NCI-H524 (cell line): ENCODE measurements at places on chromosomes 11 and 22.

GRCh38 chr11:28528217-28528616 lies 420.0 kb downstream of the METTL15 start:
- DNase-seq = no peak

- DNase-seq = no peak
Measured at GRCh38 chr22:44472598-44472997, 25.4 kb downstream of the RTL6 start.

GRCh38 chr22:37188901-37189466 lies 937 bp upstream of the C1QTNF6 start:
- DNase-seq = no peak

- DNase-seq = no peak
Measured at GRCh38 chr11:16474659-16475058, 118.3 kb upstream of the SOX6 start.

DNA sequence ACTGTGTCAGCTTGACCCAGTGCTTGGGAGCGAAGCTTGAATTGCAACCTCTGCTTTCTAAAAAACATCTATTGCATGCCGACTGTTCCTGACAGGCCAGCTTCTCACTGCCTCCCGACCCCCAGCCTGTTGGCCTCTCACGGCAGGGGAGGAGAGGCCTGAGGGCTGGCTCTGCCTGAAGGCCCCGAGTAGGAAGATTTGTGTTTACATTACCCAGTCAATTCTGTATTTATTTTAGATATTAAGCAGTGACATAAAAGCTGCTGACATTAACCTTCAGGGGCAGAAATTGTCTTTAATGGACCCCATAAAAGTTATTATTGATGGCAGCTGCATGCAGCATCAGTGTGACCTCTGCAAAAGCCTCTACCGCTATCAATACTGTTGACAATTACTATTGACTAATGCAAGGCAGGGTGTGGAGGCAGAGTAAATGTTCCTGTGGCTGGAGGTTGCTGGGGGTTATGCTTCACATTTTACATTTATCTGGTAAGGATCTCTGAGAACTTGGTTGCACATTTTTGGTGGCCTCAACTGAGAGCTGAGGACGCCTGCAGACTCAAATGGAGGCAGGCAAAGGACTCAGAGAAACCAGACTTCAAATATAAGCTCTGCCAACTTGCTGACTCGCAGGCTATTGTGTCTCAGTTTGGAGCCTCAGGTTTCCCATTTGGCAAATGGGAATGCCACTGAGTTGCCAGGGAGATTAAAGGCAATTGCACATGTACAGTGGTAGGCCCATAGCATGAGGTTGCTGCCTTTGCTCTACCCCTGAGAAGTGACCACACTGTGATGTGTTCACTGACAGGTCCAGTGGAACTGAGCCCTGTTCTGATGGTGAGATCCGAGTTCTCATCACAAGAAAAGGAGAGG lies 380.5 kb downstream of the TENM4 start:
- no peak for DNase-seq

GRCh38 chr11:86806903-86807302 lies 6.6 kb downstream of the PRSS23 start:
- DNase-seq = no peak

GRCh38 chr11:123765601-123766000 lies 11.3 kb upstream of the OR6X1 start:
- no peak for DNase-seq

DNA sequence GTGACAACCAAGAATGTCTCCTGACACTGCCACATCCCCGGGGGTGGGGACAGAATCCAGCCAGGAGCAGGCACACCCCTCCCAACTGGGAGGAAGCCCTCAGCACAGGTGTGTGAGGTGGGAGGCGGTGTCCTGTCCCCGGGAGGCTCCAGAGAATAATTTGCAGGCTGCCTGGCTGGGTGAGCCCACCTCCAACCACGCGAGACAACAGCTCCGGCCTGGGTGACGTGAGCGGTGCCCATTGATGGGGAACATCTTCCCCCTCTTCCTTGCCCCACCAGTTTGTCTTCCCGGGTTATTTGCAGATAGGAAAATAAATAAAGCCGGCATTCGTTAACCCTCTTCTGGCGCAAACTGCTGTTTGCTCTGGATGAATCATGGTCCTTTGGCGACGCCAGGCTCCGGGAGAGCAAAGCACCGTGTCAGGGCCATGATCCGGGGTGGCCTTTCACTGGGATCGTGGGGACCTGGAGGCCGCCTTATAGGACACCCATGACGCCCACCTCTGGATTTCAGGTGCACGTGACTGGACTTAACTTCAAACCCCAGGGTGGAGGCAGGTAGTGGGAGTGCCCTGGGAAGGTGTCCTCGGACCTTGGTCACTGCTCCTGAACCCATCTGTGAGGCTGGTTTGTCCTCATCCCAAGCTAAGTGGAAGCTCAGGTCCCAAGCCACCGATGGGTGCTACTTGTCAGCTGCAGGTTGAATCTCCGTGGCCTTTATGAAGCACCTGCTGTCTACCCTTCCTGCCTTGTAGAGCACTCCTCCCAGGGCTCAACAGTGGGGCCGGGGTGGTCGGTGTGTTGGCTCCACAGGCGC lies 13.9 kb downstream of the CCND1 start:
- peak; percentile 28 for DNase-seq
